NCI-H345 (cell line): ENCODE measurements at places on chromosomes 2 and 18.

GRCh38 chr2:29129586-29130281, 14.5 kb downstream of the CLIP4 start:
- DNase-seq = no peak

DNA sequence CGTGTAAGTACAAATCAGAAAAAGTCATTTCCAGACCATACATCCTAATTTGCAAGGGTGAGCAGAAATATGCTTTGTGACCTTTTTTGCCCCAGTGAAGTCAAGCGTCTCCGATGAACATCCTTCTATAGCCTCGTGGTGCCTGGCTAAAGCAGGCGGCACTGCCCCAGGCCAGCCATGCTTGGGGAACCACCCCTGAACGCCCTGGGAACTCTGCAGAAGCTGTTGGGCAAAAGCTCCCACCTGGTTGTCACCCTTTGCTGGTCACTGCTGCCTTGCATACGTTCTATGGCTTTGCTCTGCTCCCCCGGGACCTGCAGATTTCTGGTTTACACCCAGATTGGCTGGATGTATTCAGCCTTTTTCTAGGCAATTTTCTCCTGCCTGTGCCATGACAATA, 256.4 kb downstream of the SS18 start:
- no peak for DNase-seq

DNA sequence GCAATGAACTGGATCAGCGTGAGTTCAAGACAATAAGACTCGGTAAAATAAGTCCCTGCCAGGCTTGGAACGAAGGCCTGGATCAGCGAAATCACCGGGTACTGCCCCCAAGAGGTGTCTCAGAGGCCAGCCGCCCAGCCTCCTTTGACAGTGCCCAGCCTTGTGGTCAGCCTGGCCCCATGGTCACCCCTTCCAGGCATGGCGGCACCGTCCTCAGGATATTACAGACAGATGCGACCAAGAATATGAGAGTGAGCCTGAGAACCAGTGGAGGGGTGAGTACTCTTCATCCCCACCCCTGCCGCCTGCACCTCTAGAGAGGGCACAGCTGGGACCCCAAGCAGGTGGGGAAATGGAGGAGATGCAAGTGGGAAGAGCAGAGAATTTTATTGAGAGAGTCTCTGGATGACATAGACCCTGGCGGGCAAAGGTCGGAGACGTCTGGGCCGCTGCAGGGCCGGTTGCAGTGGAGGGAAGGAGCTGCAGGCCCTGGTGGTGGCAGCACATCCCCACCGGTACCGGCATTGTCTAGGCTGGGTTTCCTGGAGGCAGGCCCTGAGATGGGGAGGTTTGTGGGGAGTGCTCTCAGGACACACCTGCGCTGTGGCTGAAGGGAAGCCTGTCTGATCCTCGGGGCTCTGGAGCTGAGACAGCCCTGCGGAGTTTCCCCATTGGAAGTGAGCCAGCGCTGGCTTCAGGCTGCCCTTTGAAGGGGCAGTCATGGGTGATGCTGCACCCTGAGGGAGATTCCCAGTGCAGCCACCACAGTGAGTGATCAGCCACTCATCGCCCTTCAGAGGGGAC, 190.0 kb downstream of the SEPTIN10 start:
- no peak for DNase-seq

DNA sequence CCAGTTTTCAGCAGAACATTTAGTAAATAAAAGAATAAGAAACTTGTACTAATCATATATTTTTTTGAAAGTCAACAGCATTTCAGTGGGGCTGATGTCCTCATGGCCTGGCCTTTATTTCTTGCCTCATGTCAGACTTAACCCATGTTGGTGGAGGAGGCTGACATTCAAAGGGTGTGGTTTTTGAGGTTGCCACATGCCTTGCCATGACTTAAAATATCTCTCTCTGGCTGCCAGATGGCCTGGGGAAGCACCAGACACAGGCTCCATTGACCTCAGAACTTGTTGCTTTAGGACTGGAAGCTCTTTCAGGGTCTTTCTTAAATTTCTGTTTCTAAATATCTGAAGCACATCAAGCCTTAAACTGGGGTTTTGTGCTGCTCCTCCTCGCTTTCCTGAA, 32.5 kb upstream of the CD28 start:
- no peak for DNase-seq

- no peak for DNase-seq
Measured at GRCh38 chr18:32360682-32361345, 109.9 kb downstream of the GAREM1 start.

- DNase-seq = no peak
Measured at GRCh38 chr2:43539436-43539835, 56.4 kb downstream of the THADA start.

- DNase-seq = no peak
Measured at GRCh38 chr2:127528487-127528886, 2.2 kb upstream of the IWS1 start.

DNA sequence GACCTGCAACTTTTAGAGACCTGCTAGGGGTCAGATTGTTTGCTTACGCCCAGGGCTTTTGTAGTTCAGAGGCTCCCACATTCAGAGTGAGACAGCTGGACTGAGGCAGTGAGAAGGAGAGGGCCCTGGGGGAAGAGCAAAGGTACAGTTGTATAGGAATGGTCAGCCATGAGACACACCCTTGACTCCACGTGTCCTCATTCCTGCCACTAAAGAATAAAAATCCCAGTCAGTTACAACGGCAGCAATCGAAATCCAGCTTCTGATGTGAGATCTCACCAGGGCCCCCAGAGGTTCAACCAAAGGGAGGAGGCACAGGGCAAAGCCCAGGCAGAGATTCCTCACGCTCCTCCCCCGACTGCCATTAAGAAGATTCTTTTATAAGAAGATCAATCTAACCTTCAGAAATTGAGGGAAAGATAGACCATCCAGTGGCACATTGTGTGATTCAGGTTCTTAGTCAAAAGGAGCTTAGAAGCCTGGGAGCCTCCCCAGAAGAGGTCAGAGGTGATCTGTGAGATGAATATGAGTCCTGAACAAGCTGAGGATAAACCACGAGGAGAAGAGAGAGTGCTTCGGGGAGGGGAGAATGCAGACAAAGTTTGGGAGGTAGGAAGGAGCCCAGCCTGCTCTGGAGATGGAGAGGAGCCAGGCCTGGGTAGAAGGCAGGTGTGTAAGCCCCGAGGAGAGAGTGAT, 317.0 kb downstream of the CYP26B1 start:
- DNase-seq = no peak

GRCh38 chr2:174166261-174166660, 82.1 kb downstream of the OLA1 start:
- no peak for DNase-seq

DNA sequence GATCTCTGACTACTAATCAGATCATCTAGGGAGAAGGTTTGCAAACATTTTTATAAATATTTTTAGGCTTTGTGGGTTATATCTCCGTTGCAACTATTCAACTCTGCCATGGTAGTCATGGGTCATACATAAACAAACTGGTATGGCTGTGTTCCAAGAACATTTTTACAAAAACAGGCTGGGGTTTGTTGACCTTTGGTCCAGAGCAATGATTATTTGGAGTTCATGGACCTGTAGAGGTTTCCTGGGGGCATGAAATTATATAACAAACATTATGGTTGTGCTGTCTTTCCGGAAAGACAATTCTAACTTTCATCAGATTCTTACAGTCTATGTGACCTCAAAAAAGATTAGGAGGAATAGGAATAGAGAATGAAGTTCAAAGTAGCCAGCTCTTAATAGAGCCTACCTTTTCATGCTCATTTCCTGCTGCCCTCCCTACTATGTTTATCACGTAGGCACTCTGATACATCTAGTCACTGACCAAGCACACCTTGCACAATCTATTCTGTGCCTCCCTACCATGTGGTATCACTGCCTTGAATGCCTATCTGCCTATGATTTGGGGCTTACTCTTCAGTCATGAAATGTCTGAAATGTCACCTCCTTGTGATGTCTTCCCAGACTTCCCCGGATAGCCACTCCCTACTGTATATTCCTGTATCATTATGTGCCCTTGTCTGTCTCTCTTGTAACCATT, 102.4 kb upstream of the SCN1A start:
- DNase-seq = no peak

GRCh38 chr2:20523799-20524187, 76.9 kb downstream of the RHOB start:
- DNase-seq = no peak

DNA sequence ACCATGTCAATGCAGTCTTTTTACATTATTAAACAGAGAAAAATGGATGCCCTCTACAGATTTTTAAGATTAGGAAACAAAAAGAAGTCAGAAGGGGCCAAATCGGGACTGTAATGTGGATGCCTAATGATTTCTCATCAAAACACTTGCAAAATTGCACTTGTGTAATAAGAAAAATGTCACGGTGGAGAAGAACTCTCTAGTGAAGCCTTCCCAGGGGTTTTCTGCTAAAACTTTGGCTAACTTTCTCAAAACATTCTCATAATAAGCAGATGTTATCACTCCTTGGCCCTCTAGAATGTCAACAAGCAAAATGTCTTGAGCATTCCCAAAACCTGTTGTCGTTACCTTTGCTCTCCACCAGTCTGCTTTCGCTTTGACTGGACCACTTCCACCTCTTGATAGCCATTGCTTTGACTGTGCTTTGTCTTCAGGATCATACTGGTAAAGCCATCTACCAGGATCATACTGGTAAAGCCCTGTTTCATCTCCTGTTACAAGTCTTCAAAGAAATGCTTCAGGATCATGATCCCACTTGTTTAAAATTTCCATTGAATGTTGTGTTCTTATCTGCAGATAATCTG, 226.8 kb downstream of the TNS1 start:
- DNase-seq = no peak

- DNase-seq = no peak
Measured at GRCh38 chr2:221517146-221517695, 54.9 kb downstream of the EPHA4 start.

GRCh38 chr2:27485496-27485895, 4.0 kb downstream of the IFT172 start:
- DNase-seq = no peak

- no peak for DNase-seq
Measured at GRCh38 chr2:212995920-212996319, 155.5 kb downstream of the IKZF2 start.

GRCh38 chr2:109721135-109721534, 73.0 kb upstream of the RGPD5 start:
- DNase-seq = no peak

DNA sequence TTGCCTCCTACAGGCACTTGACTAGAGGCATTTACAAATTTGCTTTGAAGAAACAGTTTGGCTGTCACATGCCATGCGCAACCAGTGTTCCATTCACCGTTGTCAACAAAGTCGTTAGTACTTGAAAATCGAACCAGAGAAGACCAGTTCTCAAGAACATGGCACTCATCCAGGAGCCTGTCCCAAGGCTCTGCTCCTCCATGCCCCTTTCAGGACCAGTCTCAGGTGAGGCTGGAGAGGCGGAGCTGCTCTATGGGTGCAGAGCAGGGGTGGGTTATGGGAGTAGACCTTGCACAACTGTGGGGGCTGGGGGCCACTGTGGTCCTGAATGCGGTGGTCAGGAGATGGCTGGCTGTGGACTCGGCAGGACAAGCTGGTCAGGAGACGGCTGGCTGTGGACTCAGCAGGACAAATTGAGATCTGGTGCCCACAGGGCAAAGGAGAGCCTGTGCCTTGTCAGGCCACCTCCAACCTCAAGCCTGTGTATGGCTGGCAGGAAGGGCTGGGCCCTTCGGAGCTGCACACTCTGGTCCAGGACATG, 12.3 kb upstream of the ATP9B start:
- no peak for DNase-seq

- no peak for DNase-seq
Measured at GRCh38 chr18:76130845-76131244, 364.2 kb downstream of the ZNF516 start.

DNA sequence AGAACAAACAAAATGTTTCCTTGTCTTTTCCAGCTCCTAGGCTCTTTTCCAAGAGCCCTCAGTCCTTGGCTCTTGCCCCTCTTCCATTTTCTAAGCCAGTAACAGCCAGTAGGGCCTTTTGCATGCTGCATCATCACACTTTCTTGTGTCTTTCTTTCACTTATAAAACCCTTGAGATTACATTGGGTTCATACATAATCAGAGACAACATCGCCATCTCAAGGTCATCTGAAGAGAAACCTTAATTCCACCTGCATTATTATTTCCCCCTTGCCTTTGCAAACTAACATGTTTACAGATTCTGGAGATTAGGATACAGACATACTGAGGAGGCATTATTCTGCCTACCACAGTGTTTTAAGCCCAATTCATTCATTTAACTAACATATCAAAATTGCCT, 697.3 kb downstream of the TRIB2 start:
- no peak for DNase-seq

DNA sequence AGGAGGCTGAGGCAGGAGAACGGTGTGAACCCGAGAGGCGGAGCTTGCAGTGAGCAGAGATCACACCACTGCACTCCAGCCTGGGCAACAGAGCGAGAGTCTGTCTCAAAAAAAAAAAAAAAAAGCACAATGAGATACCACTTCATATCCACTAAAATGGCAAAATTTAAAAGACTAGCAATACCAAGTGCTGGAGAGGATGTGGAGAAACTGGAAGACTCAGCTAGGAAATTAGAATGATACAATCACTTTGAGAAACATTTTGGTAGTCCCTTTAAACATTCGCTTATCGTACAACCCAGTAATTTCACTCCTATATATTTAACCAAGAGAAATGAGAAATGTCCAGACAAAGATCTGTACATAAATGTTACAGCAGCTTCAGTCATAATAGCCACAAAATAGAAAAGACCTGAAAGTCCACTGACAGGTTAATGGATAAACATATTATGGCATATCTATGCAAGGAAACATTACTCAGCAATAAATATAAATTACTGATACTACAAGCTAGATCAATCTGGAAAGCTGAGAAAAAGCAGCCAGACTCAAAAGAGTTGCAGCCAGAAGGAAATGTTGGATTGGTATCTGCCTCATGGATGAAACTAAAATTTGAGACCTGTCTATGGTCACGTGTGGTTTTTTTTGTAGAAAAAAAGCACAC, 40.0 kb downstream of the WDSUB1 start:
- DNase-seq = no peak

DNA sequence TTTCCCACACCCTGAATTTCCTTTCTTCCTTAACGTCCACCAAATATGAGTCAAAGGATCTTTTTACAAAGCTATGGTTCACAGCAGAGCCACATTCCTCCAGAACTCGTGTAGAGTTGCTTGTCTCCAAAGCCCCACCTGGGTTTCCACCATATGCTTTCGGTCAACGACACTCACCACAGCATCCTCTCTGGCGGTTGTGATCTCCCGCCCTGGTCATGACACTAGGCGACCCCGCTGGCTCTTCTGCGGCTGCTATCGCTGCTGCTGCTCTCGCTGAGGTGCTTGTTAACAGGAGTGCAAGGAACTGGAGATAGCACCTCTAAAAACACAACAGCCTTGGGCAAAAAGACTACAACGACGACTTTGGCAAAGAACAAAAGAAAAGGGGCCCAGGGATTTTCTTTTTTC, 340 bp downstream of the SLC40A1 start:
- no peak for DNase-seq

GRCh38 chr2:5020116-5020875, 671.9 kb upstream of the SOX11 start:
- no peak for DNase-seq
